ENCODE measurements at places on chromosomes 4 and X.

DNA sequence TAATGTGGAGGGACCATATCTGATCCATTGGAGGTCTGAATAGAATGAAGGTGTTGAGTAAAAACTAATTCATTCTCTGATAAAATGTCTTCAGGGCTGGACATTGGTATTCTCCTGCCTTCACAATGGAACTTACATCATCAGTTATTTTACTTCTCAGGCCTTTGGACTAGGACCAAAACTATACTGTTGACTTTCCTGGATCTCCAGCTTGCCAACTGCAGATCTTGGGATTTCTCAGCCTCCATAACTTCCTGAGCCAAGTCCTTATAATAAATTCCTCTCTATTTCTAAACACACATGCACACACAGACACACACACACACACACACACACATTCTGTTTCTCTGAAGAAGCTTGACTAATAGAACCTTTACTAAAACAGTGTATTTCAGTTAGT, 1858.6 kb upstream of the ADGRL3 start:
- DNase-seq: no peak

DNA sequence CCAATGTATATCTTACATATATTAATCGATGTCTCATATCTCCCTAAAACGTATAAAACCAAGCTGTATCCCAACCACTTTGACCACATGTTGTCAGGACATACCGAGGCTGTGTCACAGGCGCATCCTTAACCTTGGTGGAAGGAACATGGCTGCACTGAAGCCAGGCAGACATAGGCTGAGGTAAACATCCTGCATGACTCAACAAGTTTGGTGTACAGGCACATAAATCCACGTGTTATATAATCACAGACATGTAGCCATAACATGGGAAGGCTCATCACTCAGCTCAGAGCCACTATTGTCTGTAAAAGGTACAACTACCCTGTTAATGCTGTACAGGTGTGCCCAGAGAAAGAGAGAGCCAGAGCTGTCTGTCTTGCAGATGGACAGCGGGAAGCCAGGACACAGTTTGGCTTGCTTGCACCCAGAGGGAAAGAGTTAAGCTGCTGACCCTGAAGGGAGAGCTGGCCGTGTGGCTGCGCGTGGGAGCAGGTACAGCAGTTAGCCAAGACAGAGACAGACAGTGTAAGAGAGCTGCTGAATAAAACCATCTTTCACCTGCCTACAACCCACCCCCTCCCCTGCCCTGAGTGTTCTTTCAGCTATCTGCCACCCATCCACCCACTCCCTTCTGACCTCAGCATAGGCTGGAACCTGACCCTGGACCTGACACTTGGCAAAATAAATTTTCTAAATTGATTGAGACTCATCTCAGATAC, 22.3 kb upstream of the ZBTB33 start:
- no peak for DNase-seq

DNA sequence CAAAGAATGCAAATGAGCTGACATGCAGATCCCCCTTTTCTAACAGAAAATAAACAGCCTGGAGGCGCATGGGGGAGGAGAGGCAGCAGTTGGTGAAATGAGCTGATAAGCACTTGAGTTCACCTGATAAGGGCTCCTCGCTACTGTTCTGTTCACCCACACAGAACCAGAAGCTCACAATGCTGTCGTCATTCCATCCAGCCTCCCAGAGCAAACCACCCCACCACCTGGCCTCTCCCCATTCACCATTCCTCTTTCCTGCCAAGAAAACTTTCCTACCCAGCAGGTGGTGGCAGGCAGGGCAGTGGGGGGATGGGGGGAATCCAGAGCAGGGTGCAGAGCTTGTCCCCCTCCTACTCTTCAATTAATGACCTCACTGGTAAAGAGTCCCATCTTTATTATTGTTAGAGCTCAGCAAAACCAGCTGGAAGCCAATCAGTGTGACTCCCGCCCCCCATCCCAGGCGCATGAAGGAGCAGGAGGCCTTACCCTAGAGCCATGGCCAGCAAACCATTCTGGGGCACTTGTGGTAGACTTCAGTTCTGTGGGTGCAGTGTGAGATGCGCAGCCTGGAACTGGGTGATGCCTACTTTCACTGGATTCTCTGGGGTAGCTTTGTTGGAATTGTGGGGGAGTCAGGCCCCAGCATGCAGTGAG, 350.3 kb downstream of the ZIC3 start:
- DNase-seq: no peak

GRCh38 chr4:9891056-9891455, 109.6 kb downstream of the DRD5 start:
- DNase-seq: no peak

- DNase-seq: no peak
Observed at GRCh38 chr4:110004556-110004955, 91.9 kb downstream of the EGF start.

DNA sequence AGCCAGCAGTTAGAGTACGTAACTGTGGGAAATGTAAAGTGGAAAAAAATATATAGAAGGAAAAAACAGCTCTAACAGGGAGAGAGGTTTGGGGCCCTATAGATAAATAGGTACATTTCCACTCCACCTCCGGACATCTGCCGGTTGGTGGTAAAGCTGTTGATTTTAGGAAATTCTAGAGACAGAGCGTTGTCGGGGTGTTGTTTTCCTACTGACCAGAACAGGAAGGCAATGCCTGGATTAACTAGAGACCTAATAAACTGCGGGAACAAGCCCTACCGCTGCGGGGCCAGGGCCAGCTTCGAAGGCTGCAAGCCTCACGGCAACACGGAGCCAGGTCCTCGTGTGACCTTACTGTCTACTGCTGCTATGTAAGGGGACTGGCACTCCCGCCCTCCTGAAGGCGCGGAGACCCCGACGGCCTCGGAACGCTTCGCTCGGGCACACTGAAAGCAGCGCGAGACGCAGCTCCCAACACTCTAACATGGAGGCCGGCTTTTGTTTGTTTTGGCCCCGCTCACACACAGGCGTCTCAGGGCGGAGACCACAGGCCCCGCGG, 702 bp upstream of the CDKN2AIP start:
- peak; percentile 73 for DNase-seq

GRCh38 chr4:99436462-99436861, 1.3 kb upstream of the ADH7 start:
- DNase-seq: no peak

DNA sequence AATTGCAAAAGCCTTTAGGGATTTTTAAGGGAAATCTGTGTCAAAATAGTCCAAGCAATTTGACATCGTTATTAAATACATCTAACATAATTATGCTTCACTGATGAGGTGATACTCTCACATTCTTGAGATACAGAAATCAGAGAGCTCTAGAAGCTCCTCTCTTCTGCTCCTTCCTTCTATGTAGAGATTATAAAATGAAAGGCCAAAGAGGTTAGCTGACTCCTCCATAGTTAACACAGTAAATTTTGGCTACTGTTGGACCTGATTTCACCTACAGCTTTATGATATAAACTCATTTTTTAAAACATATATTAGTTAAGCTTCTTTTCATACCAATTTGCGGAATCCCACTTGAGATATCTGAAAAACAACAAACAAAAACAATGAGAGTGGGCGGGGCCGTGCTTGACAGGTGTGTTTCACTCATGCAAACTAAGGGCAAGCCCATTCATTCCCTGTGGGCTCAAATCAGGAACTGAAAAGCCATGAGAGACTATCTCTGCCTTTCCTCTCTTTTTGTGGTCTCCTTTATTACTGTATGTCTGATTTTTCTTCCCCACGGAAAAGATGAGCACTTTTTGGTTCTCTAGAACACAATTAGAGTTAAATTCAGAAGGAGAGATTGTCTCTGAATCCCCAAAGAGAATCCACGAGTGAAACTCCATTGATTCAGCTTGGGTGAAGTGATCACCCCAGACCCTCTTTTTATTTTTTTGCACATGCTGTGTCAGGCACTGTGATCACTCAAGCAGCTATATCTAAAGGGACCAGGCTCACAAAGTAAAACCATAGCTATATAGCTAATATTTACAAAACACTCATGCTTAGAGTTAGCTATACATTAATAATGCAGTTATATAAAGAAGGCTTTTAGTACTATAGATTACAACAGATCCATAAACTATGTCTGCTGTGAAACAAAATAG, 566.3 kb downstream of the IL15 start:
- DNase-seq: no peak

- no peak for DNase-seq
Observed at GRCh38 chrX:31061091-31061490, 10.8 kb downstream of the FTHL17 start.

DNA sequence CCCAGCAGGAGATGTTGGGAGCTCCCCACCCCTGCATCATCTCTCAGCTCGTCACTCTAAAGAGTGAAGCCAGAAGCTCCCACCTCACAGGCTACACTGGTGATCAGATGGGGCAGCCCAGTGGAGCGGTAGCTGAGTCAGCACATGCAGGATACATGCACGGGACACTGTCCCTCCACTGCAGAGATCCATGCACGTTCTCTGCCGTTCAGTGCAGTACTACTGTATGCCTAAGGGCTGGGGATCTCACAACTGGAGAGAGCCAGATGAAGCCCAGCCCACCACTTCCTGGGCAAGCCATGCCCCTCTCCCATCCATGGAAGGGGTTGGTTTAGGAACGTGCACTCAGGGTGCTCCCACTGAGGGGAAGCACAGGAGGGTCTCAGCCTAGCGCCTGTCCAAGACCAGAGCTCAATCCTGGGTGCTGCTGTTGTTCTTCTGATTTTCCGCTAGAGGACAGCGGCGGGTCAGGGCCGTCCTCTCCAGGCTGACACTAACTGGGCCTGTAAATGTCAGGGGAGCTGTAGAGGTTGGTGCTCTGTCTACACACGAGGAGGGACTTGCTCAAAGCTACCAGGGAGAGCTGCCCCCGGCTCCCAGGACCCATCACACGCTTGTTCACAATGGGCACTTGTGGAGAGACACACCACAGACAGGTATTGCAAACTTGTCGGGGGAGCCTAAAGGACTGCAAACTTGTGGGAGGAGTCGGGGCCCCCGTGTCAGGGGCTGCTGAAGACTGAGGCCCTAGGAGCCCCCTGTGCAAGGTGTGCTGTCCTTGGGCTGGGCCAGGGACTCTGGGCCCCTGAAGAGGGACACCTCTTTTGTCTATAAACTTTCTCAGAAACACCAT, 18.2 kb upstream of the ABLIM2 start:
- DNase-seq: peak; percentile 67

DNA sequence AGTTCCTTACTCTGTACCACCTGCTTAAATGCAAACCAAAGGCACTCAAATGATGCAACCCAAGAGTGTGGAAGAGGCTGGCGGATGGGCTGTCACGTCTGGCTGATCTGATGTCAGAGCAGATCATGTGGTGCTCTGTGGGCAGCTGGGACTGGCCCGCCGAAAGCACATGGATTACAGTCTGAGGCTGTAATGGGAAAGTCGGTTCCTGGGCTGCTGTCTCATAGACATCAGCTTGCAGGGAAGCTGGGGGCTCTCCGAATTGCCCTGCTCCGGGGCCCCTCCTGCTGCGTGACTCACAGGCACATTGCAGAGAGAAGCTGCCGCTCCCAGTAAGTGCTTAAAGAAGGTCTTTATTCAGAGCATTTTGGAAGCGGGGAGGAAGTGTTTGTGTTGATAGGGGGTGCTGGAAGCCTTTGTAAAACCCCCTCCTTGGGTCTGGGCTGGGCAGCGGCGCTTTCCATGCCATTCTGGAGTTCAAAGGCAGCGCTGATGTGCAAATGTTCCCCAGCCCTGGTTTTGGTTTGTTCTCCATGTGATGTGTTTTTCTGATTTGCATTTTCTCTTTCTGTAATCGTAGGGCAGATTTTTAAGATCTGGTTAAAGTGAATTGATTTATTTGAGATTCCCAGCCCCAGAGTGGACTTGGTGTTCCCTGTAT, 181.1 kb downstream of the LARP7 start:
- DNase-seq: peak; percentile 98

DNA sequence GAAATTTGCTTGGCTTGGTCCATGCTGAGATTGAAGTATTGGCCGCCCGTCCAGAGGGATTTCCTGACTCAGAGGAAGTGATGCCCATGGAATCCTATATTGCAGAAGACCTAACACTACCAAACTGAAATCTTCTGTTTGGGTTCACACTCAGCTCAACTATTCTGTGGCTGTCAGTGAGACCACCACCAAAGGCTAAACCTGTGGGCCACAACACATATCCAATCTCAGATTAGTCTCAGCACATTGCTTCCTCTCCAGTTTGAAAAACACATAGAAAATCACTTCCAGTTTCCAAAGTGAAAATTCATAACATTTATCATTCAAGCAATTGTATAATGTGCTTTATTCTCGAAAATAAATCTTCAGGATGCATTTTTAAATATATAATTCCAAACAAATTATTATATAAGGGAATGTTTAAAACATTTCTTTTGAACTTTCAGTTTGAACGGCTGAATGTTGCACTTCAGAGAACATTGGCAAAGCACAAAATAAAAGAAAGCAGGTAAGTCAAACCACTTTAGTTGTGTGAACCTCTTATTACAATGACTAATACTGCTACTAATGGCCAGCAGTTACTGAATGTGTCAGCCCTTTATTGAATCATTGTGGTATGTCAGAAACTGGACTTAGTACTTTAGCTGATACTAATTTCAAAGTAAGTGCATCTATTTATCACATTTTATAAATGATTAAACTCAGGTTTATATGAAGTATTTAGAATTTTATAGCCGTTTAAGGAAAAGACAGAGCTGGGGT, 37.0 kb downstream of the GUCY1A1 start:
- DNase-seq: peak; percentile 67

DNA sequence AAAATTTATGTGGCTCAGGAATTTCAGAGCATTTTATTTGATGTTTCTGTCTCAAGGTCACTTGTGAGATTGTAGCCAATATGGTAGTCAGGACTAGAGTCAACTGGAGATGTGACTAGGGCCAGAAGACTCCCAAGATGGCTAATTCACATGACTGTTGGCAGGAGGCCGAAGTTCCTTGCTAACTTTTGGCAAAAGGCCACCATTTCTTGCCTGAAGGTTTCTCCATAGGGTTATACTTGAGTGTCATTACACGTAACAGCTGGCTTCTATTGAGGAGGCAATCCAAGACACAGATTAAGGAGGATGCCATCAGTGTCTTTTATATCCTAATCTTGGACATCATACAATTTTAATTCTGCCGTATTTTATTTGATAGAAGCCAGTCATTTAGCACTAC, 162.3 kb upstream of the MAOA start:
- no peak for DNase-seq

GRCh38 chrX:67536564-67536963, 7.3 kb upstream of the AR start:
- DNase-seq: no peak

- DNase-seq: peak; percentile 82
Observed at GRCh38 chrX:21940356-21940829, at the start of gene SMS. SMS (plus strand) TSS chrX:21940709; CDS start chrX:21940825, 116 bp downstream.

- DNase-seq: no peak
Observed at GRCh38 chrX:40418146-40418812, 162.5 kb upstream of the ATP6AP2 start.
